Heart right ventricle (tissue), 16 donors: ENCODE measurements at places on chromosomes 13 and 19. TPM values are rescaled to one million over a fixed set of nuclear protein-coding genes. Genes with fewer than 3 reads are reported as not detected.

GRCh38 chr19:35868172-35868822 is at the start of gene APLP1:
APLP1 (plus strand) TSS chr19:35868574; CDS start chr19:35868637, 63 bp downstream.
- DNase-seq = peak; percentile 81

The ZNF44 gene
- polyA plus RNA-seq = 6.3 TPM

DNA sequence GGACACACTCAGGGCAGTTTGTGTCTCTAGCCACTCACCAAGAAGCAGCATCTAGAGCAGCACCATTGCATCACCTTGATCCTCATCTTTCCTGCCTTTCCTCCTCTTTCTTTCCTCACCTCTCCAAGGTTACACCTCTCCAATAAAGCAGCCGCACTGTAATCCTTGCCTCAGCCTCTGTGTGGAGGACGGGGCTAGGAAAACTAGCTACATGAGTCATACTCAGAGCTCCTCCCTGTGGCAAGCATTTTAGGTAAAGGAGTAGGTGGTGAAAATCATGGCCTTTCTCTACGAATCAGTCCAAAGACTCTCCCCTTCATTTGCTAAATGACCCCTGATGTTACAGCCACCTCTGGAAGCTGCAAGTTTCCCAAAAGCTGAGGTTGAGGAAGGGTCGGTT is 108.9 kb downstream of the DNAJC15 start:
- no peak for DNase-seq

The GPC6 gene
- polyA plus RNA-seq = 0.78 TPM
